Right cardiac atrium (tissue), 5 donors: ENCODE measurements at places on chromosomes 6 and 20. TPM values are rescaled to one million over a fixed set of nuclear protein-coding genes. Genes with fewer than 3 reads are reported as not detected.

Gene ENPP3
- total RNA-seq, result 0.14 TPM

Gene RAB32
- total RNA-seq, result 17.4 TPM

Gene NRN1
- total RNA-seq, result 8.8 TPM

- no peak for DNase-seq
Measured at GRCh38 chr6:21118216-21118780, 475.3 kb upstream of the SOX4 start.

DNA sequence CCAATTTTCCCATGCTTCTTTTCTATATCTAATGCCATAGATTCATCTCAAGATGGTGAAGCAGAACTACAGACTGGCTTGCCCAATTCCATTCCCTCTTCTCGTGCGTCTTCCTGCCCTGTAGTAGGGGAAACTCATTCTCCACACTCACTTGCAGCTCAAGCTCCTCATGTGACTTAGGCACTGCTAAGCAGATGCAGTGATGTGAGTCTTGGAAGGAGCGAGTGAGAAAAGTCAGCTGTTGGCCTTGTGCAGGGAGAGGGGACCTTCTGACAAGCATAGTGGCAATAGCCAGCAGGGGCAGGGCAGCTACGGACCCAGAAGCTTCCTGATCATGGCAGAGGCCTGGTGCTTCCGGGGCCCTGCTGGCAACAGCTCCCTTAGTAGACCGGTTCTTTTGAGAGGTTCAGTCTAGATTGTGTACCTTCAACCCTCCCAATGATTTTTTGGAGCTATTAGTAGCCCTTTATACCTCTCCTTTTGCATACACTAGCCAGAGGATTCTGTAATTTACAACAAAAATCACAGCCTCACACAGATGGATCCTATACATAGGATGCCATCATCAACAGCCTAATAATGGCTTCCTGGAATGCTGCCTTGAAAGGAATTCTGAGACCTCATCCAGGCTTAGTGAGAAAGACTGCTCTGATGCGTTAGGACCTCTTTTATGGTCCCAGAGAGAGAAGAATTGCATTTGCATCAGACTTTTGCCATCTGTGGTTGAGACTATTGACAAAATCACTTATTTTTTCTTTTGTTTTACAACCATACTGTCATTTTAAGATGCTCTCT is 121.5 kb upstream of the RIPOR2 start:
- no peak for DNase-seq

DNA sequence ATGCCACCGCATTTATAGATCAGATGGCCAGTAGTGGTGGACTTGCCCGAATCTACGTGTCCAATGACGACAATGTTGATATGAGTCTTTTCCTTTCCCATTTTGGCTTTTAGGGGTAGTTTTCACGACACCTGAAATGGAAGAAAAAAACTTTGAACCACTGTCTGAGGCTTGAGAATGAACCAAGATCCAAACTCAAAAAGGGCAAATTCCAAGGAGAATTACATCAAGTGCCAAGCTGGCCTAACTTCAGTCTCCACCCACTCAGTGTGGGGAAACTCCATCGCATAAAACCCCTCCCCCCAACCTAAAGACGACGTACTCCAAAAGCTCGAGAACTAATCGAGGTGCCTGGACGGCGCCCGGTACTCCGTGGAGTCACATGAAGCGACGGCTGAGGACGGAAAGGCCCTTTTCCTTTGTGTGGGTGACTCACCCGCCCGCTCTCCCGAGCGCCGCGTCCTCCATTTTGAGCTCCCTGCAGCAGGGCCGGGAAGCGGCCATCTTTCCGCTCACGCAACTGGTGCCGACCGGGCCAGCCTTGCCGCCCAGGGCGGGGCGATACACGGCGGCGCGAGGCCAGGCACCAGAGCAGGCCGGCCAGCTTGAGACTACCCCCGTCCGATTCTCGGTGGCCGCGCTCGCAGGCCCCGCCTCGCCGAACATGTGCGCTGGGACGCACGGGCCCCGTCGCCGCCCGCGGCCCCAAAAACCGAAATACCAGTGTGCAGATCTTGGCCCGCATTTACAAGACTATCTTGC is 725 bp downstream of the EEF1A1 start:
- DNase-seq, result peak; percentile 92

GRCh38 chr6:10513544-10513943 is 7.6 kb upstream of the GCNT2 start:
- no peak for DNase-seq
